Left kidney (tissue), 8 donors: ENCODE measurements at places on chromosomes 2 and 18.
A peak's percentile ranks its signal among the peaks of the same experiment; 100 is the strongest.

- DNase-seq: no peak
These were observed 21.8 kb upstream of the CD226 start for GRCh38 chr18:69969491-69969890.

GRCh38 chr2:186031229-186031628 is 292.6 kb downstream of the FSIP2 start:
- no peak for DNase-seq

GRCh38 chr2:167333245-167333644 is 445.0 kb downstream of the XIRP2 start:
- no peak for DNase-seq

- DNase-seq: no peak
These were observed 65.9 kb upstream of the ACAA2 start for GRCh38 chr18:49879271-49879580.

DNA sequence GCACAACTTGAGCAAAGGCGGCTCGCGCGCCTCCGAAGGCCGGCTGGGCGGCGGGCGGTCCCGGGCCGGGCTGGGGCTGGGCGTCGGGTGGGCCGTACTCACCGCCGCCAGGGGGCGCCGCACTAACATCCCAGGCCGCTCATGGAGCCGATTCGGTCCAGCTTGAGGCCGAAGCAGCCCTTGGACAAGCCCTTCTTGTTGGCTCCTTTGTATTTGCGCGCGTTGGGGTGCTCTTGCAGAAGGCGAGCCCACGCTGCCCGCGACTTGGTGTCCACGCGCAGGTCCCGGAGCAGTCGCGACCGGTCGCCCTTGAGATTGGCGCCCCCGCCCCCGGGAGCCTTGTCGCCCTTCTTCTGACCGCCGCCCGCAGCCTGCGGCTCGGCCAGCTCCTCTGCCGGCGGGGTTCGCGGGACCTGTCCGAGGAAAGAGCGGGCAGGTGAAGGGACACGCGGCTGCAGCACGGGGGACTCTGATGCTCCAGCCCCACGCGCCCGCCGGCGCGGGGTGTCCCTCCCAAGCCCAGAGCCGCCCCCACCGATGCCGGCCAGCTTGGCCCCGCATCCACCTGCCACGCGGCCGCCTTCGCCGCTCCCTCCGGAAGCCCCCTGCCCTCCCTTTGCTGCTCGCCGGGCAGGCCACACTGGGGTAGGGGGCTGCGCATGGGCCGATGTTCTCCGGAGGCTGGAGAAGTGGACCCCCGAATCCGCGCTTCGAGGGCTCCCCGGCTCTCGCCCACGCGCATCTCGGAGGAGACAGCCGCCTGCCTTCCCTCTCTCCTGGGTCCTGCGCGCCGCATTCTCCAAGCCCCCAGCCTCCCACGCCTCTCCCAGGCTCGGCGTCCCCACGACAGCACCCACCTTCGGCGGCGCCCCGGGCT is 655 bp downstream of the NPPC start:
- DNase-seq: peak; percentile 85

- DNase-seq: no peak
These were observed 23.2 kb downstream of the LAMA1 start for GRCh38 chr18:7094427-7094826.
